ENCODE measurements at places on chromosomes 7 and 10.
A peak's percentile ranks its signal among the peaks of the same experiment; 100 is the strongest.

GRCh38 chr7:71735961-71736556 is 604.1 kb downstream of the GALNT17 start:
- peak; percentile 44 for DNase-seq

GRCh38 chr10:17989908-17990767 is 38.4 kb downstream of the SLC39A12 start:
- no peak for DNase-seq

GRCh38 chr10:86837663-86838062 is 81.2 kb downstream of the BMPR1A start:
- DNase-seq: no peak

GRCh38 chr7:74417419-74417971 is 36.2 kb upstream of the GTF2IRD1 start:
- DNase-seq: peak; percentile 69

DNA sequence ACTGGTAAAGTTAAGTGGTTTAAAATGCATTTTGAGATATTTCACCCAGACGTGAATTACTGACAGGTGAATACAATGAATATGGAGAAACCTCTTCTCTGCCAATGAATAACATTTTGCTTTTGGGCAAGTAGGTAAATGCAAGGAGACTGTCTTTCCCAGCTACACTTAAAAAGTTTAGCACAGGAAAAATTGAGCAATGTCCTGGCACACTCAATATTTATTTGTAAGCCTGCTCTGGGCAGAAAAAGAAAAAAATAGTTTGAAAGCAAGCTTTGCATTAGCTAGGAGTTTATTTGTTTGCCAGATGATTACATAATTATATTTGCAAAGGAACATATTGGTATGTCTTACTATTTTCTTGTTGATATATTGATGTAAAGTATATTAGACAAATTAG is 624.2 kb downstream of the ACTR3B start:
- no peak for DNase-seq

- no peak for DNase-seq
These were observed 245.6 kb downstream of the MAD1L1 start for GRCh38 chr7:1987084-1987535.

GRCh38 chr10:112185959-112186358 is 2.4 kb upstream of the GPAM start:
- DNase-seq: no peak

Measured in Calu3 (cell line).